ENCODE measurements at places on chromosomes 1 and 21. TPM values are rescaled to one million over a fixed set of nuclear protein-coding genes. Genes with fewer than 3 reads are reported as not detected.

FCRL4 gene
- not detected for total RNA-seq

DNA sequence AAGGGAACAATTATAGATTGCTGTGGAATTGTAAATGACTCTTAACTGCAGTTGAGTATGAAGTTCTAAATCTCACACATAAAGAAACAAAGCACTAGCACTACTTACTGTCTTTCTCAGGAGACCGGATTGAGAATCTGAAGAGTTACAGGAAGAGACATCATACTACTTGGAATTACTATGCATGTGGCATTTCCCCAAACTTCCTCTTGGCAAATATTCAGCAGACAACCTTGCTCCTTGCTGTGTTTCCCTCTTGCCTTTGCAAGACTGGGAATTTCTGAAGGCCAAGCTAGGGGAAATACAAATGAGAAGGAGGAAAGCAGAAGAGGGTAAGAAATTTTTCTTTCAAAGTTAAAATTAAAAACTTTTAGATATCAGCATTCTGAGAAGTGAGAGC lies 173.6 kb upstream of the KCTD3 start:
- no peak for DNase-seq

DNA sequence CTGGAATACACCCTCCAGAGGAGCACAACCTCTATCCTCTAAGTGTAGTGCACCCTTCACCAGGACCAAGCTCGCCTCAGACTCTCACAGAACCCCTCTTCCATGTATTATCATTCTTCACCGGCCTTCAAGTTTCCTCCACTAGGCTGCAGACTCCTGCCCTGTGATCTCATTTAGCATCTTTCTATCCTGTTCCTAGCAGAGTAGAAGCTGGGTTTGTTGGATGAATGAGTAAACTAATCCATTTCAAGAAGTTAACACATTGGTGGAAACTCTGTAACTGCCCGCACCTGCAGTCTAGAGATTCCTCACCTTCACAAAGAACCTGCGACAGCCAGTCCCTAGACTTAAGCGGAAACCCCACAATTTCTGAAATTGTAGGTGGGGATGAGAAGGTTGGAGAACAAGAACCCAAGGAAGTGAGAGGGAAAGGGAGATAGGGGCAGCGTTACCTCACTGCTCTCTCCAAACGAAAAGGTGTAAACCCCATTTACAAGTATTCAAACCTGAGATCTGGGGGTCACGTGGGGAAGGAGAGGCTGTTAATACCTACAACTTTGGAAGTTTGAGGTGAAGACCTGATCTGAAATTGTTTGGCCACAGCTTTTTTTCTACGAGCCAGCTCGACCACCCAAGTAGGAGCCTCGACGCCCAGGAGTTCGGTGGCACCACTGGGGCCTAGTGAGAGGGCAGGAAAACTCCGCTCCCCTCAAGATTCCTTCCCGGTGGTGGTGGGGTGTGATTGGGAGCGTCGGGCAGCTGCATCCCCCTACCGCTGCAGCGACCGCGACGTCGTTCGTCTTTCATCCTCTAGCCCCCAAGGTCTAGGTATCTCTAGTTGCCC lies 1.2 kb downstream of the PTPN14 start:
- no peak for DNase-seq

BOLA1 gene
- total RNA-seq, result 16.0 TPM

- DNase-seq, result no peak
These were observed 50.3 kb downstream of the CHD1L start for GRCh38 chr1:147292631-147293251.

TFF2 gene
- not detected for total RNA-seq

GRCh38 chr1:225842074-225842473 lies 32.1 kb downstream of the EPHX1 start:
- DNase-seq, result no peak
